ENCODE measurements at places on chromosomes 3 and 15. TPM values are rescaled to one million over a fixed set of nuclear protein-coding genes. Genes with fewer than 3 reads are reported as not detected.

GPR15 gene
- not detected for total RNA-seq

ZCWPW2 gene
- not detected for total RNA-seq

DNA sequence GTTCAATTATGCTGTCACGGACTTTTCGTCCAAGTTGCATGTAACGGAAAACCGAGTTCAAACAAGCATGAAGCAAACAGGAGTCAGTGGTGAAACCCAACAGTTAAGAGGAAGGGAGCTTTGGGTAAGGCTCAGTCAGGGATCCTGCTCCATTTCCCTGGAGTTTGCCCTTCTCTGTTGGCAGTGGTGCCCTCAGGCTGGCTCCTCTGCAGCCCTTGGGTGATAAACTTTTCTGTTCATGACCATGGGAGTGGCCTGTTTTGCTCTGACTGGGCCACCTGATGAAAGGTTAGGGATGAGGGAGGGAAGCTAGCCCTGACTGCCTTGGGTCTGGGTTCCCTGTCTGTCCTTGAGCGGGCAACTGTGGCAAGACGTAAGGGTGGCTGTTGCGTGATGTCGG lies 16.1 kb downstream of the CHAC1 start:
- no peak for DNase-seq

DNA sequence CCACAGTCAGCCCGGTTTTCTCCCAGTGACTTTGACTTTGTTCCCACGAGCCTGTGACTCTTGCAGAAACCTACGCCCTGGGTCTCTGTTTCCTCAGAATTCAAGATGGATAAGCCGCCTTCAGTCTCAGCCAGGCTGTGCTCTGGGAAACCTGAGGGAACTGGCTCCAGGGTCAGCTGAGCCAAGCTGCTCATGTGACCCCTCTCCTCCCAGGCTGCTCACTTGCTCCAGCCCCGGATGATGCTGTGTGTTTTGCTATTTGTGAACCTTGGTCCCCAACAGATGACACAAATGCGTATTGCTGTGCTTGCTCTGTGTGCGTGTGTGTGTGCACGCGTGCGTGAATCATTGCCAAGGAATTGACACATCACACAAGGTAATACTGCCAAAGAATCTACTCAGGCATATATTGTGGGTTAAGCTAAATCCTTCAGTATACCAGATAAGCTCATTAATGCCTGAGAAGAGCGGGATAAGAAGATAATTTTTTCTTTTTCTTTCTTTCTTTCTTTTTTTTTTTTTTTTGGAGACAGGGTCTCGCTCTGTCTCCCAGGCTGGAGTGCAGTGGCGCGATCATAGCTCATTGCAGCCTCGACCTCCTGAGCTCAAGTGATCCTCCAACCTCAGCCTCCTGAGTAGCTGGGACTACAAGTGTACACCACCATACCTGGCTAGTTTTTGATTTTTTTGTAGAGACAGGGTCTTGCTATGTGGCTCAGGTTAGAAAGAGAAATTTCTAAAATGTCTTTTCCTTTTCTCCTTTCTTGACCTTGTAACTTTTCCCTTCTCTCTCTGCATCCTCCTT lies 29.2 kb upstream of the UMPS start:
- DNase-seq, result no peak

All from dermis blood vessel endothelial cell (primary cell).